Stimulated activated effector memory CD8-positive, alpha-beta T cell treated with anti-CD3 and anti-CD28 coated beads, Interleukin-12 subunit alpha, Interleukin-12 subunit beta, amount 100 ng/mL, for 72 hours (primary cell): ENCODE measurements at places on chromosomes 2 and 18.
A peak's percentile ranks its signal among the peaks of the same experiment; 100 is the strongest.

DNA sequence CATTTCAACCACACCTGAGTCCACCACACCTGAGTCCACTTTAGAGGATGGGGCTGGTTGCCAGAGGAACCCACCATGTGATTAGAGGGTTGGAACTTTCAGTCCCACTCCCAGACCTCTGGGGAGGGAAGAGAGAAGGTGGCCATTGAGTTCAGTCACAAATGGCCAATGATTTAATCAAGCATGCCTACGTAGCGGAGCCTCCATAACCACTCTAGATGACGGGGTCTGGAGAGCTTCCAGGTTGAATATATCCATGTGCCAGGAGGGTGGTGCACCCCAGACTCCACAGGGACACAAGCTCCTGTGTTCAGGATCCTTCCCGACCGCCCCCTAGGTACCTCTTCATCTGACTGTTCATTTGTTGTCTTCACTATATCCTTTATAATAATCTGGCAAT lies 53.3 kb downstream of the CYBRD1 start:
- no peak for DNase-seq

DNA sequence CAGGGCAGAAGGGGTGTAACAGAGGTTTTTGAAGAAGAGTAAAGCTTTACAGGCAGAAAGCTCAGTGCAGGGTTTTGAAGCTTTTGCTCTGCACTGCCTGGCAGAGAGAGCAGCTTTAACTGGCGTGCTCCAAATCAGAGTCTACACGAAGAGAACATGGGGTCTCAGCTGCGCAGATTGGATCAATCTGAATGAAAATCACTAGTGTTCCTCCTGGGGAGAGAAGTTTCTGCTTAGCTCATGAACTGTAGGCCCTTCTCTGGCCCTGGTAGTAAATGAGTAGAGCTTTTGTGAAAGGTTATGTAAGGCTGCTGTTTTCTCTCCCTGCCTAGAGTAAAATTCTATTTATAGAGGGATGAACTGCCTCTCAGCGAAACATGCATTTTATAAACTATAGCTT lies 13.6 kb downstream of the DCC start:
- DNase-seq: no peak

- no peak for DNase-seq
Measured at GRCh38 chr2:107411267-107411666, 415.4 kb upstream of the RGPD4 start.

- no peak for DNase-seq
Measured at GRCh38 chr2:167181688-167182087, 293.4 kb downstream of the XIRP2 start.

DNA sequence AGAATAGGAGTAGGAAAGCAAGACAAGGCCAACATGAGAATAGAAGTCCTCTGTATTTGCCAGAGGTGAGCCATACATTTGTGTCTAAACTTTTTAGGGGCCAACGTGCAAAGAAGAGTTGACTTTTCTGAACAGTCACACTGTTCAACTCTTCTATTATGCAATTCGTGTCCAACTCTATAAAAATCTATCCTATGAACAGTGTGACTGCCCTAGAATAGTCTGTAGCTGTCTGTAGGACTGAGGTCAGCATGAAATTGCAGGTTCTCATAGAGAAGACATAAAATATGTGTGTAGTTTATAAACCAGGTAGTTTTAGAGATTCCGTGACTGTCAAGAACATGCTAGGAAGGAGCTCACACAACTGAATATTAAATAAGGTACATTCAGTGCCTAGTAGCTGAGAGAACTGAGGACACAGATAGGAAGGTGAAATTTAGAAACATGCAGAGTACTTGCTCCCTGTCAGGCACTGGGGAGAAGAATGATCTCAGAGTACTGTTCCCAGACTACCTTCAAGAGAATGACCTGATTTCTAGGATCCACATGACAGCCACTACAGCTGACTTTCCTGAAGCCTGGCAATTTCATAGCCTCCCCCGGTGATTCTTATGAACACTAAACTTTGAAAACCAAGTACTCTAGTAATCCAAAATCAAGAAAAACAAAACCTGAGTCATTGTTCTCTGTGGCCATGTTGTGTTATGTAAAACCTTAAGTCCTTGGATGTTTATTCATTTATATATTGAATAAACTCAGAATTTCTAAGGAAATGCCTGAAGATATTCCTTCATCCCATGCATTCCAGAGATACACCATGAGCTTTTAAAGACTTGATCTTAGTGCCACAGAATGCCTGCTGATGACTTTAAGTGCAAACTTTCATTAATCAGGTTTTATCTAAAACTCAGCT lies 201.5 kb upstream of the BOD1L2 start:
- no peak for DNase-seq

DNA sequence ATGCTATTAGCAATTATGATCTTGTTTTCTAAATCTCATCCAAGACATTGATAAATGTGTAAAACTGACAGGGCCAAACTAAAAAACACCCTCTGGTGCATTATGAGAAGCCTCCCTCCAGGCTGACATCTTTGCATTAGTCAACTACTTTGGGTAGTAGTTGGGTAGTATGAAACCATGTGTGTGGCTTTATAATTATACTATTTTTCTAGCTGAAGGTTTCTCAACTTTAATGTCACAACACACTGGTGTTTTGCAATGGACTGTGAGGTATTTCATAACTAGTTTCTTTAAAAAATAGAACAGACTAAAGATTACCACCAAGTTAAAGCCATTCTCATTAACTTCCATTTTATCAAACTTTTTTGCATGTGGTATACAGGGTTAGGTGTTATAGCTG lies 73.1 kb upstream of the RBMS1 start:
- no peak for DNase-seq

DNA sequence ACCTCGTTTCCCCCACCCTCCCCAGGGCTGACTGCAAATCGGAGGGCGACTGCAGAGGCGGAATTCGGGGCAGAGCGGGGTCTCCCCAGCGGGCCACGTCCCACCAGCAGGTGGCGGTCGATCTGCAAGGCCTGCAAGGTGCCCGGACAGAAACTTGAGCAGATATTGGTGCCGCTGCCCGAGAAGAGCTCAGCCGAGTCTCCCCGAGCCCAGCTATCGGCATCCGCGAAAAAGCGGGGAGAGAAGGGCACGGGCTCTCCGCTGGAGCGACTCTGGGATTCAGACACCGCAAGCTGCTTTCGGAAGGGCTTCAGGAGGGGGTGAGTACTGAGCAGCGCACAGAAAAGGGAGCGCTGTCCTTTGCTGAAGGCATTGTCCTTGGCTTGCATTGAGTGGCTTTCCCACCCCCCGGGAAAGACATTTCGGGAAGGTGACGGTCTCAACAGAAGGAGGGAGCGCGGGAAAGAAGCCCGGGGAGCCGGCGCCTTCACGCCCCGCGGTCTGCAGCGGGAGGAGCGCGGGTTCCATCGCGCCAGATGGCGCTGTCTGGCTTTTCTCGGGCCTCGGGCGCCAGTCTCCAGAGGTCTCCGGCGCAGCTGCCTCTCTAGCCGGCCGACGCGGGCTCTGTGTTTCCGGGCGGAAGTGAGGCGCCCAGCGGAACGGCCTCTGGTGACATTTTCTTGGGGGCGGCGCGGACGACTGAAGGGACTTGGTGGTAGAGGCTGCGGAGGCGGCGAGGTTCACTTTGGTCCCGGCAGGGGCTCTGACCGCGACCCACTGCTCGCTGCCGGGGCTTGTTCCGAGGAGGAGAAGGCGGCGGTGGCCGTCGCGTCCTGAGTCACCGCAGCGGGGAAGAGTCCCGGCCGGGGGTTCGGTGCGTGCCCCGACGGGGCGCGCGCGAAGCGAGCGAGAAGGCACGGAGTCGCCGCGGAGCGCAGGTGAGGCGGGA lies 69.5 kb downstream of the HAUS1 start:
- peak; percentile 92 for DNase-seq

DNA sequence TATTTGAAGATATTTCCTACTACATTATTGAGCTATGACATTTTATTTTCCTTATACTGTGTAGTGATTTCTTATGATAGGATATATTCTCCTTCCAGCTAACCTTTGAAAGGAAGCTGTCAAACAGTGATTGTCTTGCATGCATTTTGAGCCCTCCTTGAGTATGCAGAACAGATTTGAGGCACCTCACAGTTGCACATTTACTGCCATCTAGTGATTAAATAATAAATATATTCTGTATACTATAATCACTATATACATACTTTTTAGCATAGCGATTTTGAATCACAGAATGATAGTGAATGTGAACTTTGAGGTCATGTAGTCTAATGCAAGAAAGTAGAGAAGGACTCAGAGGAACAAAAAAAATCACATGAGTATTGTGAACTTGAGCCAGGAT lies 268.4 kb upstream of the CDH19 start:
- DNase-seq: no peak

GRCh38 chr2:200158647-200159356 lies 147.7 kb upstream of the SPATS2L start:
- DNase-seq: no peak

DNA sequence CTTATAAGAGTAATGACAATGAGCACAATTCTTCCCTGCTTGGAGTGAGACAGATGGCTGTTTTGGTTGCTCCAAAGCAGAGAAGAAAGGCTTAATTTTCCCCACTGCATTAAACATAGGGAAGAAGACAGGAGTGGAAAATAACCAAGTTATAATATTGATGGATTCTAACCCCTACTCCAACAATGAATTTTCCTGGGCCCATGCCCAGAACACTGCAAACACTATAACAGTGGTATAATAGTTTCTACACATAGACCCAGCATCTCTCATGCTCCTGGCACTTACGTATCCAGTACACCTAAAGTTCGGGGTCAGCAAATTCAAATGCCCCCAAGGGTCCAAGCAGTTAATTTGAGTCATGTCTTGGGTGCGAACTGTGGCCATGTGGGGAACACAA lies 613.4 kb downstream of the PLCL1 start:
- no peak for DNase-seq

DNA sequence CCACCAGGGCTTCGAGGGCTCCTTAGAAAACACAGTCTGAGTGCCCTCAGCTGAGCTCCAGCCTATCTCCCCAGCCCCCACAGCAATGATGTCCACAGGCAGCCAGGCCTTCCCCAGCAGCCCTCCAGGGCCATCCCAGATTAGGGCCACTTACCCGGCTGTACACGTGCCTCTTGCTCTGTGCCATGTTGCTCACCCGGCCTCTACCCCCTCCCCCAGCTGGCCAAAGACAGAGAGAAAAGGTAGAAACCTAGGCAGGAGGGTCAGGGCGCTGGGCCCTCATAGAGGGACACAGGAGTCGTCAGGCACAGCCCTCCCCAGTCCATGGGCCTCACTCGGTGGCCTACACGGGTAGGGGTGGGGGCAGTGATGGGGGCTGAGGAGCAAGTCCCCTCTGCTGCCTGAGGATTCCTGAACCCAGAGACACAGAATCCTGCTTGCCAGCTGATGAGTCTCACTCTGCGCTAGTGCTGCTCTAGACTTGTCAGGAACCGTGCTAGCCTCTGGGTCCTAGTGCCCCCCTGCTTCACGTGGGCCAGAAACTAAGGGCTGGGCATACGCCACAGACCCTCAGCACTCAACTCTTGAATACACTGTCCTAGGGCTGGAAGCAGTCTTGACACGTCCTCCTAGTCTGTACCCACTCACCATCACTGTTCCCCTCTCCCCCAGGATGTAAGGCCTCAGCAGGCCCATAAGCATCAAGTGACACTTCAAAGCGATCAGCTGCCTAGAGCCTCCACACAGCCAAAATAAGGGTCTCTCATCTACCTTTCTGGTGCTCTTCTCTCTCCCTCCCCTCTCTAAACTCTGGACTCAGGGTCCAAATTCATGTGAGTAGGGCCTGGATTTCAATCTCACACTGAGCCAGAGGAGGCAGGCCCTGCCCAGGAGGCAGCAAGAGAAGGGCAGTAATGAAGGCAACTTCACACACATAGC lies at the start of gene DCTN1:
TSS of gene DCTN1 (minus strand) at position 461 of the 939 bp plus-strand sequence. CDS start at position 187, 274 bp downstream.
- DNase-seq: no peak

GRCh38 chr2:219358170-219359075 lies 25.9 kb upstream of the RESP18 start:
- no peak for DNase-seq

GRCh38 chr2:68404893-68405799 lies 40.1 kb downstream of the PLEK start:
- DNase-seq: no peak

DNA sequence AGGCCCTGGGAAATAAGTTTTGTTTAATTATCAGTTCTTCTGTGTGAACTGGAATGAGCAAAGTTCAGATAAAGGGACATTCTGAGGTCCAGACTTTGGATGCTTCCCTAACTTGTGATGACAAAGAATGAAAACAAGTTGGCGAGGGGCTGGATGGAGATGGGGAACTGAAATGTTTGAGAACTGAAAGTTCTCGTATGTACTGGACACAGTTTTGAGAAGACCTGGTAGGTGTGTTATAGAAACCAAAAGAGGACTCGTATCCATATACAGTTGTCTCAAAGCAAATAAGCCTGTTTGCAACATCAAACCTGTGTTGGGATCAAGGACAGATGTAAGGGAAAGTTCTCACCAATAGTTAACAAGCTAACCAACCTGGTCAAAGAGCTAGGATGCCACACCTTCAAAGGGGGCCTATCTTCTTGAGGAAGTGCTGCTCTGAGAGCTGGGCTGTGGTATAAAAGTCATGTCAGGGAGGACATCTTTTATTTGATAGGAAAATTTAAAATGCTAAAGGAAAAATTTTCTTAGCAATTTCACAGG lies at the start of gene UPP2:
TSS of gene UPP2 (plus strand) at position 493 of the 543 bp plus-strand sequence. CDS start 188 bp downstream, outside the sequence.
- no peak for DNase-seq

- no peak for DNase-seq
Measured at GRCh38 chr2:212732860-212733259, 194.3 kb upstream of the ERBB4 start.

DNA sequence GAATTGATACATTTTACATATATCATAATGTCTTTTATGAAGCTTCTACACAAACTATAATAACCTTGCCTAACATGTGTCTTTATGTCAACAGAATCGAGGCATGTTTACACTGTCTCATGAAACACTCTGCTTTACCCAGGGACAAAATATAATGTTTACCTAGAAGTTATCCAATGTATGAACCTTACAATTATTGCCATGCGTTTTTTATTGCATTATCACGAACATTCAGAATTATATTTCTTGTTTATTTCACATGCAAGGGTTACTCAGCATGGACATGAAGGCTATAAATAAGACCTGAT lies 19.8 kb downstream of the LONRF2 start:
- no peak for DNase-seq

- DNase-seq: no peak
Measured at GRCh38 chr2:28952836-28953211, 28.3 kb upstream of the TOGARAM2 start.

DNA sequence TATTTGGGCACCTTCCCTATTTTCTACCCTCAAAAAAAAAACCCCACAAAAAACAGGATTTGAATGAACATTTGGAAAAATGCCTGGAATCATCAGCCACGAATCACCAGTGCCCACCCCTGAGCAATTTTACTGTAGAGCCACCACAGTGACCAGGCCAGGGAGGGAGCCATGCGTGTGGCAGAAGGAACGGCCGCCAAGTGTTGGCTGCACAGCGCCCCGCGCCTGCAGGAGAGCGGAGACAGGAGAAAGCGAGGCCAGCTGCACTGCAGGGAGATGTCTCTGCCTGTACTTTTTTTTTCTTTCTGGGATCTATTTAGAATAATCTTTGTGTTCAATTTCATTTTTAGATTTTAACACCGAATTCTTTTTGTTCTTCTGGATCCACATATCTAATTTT lies 269.3 kb upstream of the RAB12 start:
- no peak for DNase-seq

GRCh38 chr2:200150411-200151086 lies 155.9 kb upstream of the SPATS2L start:
- no peak for DNase-seq

GRCh38 chr2:161136696-161137324 lies 23.4 kb upstream of the TANK start:
- DNase-seq: peak; percentile 69

- DNase-seq: no peak
Measured at GRCh38 chr2:9258501-9258900, 51.9 kb downstream of the ASAP2 start.

GRCh38 chr2:113114224-113114945 lies 13.0 kb upstream of the IL1RN start:
- DNase-seq: no peak
